ENCODE measurements at places on chromosomes 2 and 18.

DNA sequence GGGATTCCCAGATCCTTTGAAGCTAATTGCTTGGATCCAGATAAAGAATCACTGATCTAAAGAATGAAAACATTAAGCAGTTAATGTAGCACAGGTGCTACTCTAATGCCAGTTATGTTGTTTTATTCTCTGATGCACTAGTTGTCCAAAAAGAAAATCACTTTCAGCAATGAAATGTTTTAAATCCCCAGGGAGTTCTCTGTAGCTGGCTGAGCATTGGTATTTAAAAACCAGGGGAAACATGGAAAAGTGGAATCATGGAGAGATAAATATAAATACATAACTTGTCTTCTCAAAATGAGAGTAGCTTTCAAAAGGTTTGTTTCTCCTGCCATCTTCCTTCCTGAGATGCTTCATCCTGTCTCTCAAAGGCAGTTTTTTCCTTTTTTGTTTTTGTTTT, 37.7 kb downstream of the CD302 start:
- DNase-seq: no peak

DNA sequence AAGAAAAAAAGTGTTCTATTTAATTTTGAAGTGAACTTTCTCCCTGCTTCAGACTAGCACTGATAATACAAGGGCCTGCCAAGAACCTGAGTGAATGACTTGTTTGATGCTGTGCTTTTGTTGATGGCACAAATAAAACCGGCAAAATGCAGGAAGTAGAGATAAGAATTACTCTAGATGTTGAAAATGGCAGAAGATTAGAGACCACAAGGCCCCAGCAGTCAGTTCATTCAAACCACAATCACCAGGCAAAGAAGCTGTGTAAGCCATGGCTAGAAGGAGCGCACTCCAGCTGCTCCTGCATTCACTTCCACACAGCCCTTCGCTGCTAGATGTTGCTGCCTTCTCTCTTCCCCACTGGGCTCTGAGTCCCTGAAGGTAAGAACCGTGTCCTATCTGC, 297.1 kb downstream of the AGPS start:
- no peak for DNase-seq

DNA sequence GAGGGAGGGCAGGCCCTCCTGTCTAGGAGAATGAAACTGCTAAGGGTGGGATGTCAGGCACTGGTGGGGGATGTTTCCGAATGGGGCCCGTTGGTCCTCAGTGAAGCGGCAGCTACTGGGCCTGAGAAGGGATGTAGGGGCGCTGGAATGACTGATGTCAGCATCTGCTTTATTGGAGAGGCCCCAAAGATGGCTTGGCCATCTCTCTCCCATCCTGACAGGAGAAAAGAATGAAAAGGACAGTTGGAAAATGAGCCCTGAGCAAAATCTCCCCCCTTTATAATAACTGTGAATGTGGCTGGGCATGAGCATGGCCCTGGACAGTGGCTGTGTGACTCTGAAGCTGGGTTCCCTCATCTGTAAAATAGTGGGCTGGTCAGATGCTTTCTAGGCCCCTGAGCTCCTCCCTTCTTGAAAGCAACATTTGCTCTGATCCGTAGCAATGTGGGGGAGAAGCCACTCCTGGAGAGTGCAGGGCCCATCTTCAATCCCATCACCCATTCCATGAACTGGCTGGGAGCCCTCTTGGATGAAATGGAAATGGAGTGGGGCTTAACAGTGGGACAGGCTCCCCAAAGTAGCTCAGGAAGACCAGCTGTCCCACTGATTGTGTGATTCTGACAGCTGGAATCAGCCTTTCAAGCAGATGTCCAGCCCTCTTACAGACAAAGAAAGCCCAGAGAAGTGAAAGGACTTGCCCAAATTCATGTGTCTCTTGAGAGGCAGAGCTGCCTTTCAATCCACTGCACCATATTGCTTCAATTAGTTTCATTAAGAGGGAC, 232.7 kb upstream of the SMAD2 start:
- no peak for DNase-seq

DNA sequence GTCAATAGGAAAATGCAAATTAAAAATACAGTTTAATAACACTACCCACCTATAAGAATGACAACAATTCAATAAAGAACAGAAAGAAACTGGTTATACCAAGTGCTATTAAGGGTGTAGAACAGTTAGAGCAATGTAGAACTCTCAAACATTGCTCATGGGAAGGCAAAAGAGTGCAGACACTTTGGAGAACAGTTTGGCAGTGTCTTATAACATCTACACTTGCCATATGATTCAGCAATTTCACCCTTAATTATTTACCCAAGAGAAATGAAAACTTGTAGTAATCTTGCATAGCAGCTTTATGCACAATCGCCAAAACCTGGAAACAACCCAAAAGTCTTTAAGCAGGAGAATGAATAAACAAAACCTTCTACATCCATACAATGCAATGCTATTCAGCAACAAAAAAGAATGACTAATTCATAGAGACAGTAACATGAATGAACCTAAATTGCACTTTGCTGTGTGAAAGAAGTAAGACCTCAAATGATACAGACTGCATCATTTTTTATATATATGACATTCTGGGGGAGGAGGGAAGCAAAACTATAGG, 455.2 kb downstream of the THSD7B start:
- no peak for DNase-seq

GRCh38 chr2:68994864-68995263, 18.1 kb upstream of the ANTXR1 start:
- no peak for DNase-seq

DNA sequence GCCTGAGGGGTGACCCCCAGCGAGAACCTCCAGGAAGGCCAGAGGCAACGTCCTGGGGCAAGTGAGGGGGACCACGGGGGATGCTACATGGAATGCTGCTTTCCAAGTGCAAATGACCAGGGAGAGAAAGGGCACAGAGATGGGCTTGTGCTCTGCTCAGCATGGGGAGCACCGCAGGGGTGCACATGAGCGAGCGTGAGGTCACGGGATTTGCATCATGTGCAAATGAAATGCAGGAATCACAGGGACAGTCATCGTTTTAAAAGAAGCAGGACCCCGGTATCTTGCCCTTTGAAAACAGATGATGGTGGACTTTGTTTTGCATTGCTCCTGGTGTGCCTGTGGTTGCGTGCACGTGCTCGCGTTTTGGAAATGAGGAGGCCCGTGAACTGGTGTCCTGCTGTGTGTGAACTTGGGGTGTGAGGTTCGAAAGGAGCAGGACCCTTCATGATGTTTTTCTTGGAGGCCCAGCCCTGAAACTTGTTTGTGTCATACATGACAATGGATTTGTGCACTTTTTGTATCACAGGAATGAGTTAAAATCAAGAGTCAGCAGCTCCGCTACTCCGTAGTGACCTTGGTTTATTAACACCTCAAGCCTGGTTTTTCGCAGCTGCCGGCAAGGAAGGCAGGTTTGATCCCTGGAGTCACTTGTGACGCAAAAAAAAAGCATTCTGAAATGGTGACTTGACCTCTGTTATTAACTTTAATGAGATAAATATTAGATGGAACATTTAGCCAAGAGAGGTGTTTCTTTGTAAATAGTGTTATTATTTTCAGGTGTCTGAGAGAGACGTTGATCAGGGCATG, 234.5 kb downstream of the LDLRAD4 start:
- DNase-seq: no peak

GRCh38 chr2:101500180-101500579, 25.3 kb upstream of the RFX8 start:
- no peak for DNase-seq

GRCh38 chr2:96856776-96857666, 795 bp downstream of the ANKRD39 start:
- DNase-seq: peak; percentile 69

DNA sequence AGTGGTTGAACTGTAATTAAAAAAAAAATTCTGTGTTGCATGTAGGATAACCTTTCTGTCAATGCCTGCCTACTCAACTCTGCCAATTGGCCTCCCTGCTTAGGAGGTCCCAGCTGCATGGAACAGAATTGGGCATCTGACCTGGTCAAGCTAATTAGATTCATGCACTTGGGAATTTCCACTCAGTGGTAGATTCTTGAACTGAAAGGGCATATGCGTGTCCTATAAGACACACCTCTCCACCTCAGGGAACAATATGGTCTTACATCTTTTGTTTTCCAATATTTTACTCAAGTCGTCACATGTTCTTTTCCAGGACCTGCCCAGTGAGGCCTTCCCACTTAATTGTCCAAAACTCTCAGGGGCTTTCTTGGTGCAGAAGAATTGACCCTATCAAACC, 68.1 kb upstream of the TLK1 start:
- no peak for DNase-seq

DNA sequence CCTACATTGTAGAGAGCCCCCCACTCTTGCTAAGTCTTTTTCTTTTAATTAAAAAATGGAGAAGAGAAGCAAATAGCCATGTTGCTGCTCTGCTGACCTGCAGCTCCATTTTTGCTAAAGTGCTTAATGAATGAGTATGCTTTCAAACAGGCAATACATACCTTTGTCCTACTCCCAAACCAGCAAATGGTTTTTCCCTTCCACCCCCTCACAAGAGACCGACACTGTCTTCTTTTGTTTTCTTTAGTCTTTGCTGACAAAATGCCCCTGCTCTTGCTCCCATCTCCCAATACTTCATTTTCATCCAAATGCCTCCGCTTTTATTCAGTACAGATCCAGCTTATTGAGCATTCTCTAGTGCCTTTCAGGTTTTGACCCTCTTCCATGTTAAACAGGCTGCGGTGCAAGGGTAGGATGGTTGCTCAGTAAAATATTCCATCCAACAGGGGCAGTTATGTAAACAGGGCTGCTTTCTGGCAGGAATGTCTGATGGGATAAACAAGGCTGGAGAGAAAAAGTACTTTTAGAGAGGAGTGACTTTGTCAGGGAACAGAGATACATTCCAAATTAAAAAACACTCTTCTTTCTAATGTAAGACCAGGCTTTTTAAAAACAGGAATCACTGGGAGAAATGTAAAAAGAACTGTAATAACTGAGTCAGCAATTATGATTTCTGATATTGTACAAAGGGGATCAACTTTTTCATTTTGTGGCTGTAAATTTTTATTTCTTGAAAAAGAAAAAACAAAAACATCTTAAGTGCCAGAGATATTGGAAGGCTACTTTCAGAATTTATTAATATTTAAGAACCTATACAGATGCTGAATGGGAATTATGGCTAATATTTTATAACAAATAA, 136.8 kb downstream of the MEP1B start:
- no peak for DNase-seq

DNA sequence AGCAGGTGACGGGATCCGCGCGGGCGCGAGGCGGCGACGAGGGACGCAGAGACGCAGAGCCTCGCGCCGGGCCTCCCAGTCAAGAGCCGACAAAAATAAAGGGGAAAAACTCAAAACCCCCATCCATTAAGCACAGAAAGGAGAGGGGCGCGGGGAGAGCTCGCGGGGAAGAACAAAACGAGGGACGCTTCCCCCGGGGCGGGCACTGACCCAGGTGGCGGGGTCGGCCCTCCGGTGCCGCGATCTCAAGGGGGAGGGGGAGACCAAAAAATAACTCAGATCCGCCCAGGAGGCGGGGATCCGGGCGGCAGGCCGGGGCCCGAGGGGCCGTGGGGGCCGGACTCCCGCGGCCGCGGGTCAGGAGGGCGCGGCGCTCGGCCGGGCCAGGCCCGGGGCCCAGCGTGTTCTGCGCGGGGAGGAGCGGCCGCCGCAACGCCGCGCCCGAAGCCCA, 597 bp downstream of the RNF103 start:
- DNase-seq: peak; percentile 38

- DNase-seq: no peak
These were observed 601.7 kb downstream of the CBLN2 start for GRCh38 chr18:71942433-71942832.

GRCh38 chr2:204909791-204910190, 364.5 kb downstream of the PARD3B start:
- no peak for DNase-seq

DNA sequence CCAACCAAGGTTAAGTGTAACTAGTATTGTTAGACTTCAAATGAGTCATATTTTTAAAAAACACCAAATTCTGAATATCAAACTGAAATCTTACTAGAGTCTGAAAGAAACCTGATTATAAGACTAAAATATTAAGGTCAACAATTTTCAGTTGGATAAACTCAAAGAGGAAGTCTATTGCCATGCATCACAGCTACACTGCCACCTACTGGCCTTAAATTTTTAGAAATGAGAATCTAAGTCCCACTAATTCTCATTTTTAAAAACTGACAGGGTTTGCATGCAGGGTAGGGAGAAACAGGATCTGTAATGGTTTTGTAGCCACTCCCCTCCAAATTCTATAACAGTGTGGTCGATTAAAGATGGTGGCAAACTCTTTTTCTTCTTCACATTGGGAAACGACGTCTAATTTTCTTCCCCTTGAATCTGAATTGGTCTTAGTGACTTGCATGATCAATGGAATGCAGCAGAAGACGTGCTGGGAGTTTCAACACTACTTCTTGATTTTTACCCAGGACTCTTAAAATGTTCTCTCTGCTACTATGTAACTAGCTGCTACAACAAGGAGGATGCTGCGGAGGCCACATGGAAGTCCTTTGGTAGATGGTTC, 176.1 kb upstream of the SESTD1 start:
- DNase-seq: peak; percentile 38

DNA sequence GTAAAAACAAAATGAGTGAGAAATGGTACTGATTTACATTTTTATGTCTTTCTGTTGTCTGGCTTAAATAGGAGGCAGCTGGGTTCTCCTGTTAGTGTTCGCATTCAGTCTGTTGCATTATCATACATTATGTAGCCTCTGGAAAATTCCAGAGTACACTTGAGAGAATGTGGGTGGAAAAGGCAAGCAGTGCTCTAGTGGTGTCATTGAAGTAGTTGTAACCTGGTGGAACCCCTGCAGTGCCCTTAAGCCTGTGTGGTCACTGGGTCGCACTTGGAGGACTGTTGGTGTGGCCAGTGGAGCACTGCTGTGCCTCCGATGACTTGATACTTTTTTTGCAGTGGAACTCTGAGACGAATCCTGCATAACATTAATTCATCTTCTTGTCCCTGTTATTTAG, 52.4 kb downstream of the USP14 start:
- DNase-seq: no peak

- DNase-seq: no peak
These were observed 85.4 kb upstream of the EML6 start for GRCh38 chr2:54638103-54638502.

DNA sequence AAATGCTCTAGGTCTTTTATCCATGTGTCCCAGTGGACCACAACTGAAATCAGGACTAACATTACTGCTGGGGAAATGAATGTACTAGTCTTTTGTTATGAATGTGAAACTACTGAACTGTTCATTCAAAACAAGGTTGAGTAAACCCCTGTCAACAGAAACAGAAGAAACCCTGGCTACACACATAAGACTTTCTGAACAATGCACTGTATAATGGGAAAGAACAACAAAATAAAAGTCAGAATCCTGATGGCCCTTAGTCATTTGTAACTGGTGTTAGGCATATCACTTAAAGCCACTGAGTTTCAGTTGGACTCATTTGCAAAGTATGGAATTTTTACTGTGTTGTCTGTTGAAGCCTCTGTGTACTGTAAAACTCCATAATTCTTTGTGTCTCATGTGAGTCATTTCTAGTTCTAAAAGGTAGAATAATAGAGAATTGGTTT, 77.0 kb upstream of the UBXN4 start:
- no peak for DNase-seq

DNA sequence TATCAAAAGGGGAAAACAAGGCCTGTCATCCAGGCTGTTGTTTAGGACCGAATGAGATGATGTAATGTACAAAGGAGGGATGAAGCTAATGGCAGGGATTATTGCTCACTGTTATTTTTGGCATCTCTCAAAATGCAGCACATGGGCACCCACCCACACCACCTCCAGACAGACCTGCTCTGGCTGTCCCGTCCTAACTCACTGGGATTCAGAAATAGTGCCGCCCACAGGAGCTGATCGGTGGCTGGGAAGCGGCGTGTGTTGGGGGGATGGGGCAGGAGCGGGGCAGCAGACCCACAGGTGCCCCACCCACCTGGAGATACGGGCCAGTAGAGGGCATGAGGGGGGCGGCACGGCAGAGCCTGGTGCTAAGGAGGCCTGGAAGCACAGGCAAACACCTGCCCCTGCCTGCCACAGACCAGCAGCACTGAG, 52.2 kb downstream of the CRACDL start:
- DNase-seq: no peak

Measured in CD4-positive, CD25-positive, alpha-beta regulatory T cell (primary cell).